8988T (cell line): ENCODE measurements at places on chromosomes 2 and 18.

- no peak for DNase-seq
Observed at GRCh38 chr18:54100920-54101470, 123.5 kb downstream of the MBD2 start.

GRCh38 chr2:184425083-184425482 lies 173.2 kb upstream of the ZNF804A start:
- no peak for DNase-seq

DNA sequence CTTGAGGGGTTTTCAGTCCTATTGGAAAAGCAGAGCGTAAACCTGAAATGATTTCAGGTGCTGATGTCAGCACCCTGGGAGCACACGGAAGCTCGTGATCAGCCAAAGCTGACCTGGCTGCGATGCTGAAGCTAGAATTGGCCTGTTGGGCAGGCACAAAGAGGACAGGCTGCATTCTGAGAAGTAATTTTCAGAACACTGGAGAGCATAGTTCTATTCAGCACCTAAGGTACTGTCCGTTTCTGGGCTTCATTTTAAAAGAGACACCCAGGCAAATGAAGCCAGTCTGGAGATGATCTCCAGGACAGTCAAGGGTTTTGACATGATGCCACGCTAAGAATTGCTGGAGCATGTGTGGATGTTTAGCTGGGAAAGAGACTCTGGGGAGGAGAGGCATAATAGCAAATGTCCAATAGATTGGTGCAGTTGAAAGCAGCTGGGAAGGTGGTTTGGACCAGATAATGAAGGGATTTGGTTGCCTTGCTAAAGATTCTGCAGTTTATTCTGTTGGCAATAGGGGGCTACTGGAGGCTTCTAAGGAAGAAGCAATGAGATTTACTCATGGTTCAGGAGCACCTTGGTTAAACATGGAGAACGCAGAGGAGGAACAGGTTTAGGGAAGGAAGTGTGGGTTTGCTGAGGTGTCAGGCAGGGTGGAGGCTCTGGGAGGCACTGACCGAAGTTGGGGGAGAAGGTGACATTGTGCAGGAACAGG lies 86.6 kb downstream of the ACOXL start:
- no peak for DNase-seq

- DNase-seq, result no peak
Observed at GRCh38 chr2:60028849-60029565, 524.4 kb downstream of the BCL11A start.

DNA sequence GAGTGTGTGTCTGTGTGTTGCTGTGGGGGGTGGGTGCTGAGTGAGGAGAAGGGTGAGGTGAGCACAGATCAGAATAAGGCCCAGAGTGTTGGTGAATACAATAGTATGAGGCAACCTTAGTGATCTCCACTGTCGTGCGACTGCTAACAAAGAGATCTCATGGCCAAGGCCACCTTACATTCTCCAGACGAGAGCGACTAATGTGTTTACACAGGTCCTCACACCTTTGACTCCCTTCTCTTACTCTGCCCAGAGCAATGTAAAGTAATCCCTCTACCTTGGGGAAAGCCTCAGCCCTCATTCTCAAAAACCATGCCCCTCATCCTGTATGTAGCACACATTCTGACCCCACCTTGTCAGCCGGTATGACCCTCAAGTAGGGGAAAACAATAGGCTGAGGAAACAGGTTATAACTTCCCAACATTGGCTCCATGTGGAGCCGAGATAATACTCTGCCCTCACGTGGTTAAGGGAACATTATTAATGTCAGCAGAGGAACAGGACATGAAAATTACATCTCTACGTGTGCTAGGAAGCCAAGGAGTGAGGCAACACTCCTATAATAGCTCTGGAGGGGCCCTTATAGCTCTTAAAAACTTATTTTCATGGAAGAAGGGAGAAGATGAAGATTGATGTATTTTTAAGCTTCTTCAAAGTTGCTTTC lies 323.0 kb upstream of the NT5C1B start:
- DNase-seq, result no peak

GRCh38 chr2:19369341-19369955 lies 11.0 kb upstream of the OSR1 start:
- DNase-seq, result no peak

DNA sequence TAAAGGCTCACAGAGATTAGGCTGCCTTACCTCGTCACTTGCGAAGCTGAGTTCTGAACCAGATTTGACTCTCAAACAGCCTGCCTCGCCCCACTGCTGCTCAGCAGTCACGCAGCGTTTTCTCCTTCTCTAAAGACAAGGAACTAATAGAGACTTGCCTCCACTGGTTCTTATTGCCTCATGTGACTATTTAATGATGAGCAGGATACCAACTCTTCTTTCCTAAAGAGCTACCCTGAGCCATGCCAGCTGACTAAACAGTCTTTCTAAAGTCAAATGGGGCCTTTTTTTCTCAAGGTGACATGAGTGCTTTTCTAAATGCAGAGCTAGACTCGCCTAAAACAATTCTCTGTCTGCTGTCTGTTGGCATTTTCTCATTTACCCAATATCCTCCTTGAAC lies 147.5 kb downstream of the NCKAP5 start:
- no peak for DNase-seq

GRCh38 chr2:118319271-118319684 lies 231.0 kb downstream of the INSIG2 start:
- DNase-seq, result no peak

DNA sequence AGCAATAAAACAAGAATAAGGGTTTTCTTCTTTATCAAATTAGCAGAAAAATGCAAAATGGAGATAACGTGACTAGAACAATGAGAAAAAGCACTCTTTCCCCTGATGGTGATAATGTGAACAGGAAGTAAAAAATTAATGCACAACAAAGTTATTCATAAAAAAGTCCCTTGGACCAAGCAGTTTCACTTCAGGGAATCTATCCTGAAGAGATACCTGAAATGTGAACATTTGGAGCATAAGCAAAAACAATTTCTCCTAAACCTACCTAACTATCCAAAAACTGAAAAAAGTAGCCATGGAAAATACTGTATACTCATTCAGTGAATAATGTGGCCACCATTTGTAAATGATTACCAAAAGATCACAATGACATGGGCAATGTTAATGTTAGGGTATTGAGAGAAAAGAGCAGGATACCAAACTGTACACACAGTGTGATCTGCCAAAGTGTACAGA lies 48.7 kb downstream of the TRIP12 start:
- DNase-seq, result no peak

DNA sequence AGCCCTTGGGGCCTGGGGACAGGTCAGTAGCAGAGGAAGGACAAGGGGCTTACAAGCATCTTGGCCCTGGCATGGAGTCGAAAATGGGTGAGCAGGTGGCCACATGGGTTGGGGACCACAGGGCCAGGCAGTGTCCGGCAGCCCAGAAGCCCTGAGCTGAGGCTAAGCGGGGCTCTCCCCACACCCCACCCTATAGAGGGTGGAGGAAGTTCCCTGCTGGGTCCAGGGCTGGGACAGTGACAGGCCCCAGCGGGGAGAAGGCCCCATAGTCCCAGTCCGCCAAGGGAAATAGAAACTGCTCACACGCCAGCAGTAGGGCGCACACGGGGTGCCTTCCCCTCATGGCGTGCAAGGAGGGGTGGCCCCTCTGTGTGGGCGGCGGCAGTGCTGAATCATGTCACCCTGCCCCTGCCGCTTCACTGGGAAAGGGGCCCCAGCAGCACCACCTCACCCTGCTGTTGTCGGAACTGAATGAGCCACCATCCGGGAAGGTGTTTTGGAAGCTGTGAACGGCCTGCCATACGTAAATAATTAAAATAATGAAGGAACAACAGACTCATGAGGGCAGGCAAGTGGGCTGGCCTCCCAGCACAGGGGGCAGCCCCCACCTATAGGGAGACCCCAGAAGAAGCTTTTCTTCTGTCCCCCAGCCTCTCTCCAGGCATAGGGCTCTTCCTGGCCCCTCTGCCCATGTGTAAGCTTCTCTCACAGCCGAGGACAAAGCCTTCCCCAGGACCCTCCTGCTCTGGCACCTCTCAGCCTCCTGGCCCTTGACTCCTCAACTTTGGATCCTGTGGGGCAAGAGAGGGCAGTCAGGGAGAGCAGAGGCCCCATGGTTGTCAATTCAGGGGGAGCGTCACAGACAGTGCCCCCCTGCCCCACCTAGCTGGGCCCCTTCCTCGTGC lies 12.7 kb upstream of the DUSP2 start:
- DNase-seq, result no peak

DNA sequence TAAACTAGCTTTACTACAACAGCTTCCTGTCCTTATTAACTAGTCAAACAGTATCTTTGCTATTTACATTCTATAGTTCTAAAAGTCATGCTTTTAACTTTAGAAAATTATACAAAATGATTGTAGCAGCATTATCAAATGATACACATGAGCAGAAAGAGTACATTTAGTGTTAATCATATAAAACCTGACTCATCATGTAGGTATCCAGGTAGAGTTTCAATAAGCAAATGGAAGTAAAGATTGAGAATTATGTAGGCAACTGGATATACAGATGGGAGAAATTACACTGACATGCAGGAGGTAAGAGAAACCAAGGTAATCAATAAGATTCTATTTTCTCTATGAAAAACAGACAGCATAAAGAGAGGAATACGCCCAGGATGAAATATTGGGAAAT lies 33.8 kb downstream of the TRIP12 start:
- no peak for DNase-seq

- DNase-seq, result no peak
Observed at GRCh38 chr2:218839430-218839829, 7.8 kb upstream of the PRKAG3 start.

DNA sequence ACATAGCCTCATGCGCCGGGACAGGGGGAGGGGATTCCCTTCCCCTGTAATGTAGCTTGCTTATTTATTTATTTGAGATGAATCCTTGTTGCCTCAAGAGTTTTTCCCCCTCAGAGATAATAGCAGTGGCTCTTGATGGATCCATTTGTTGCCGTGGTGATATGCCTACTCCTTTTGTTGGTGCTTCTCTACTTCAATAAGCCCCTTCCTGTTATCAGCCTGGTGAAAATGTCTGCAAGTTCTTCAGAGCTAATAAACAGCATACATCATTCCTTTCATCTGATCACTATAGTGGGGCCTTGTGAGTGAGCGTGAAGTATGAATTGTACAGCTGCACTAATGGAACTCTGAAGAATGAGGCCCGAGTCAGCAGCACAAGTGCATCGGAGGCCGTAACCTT lies 19.4 kb downstream of the FZD5 start:
- DNase-seq, result no peak

- no peak for DNase-seq
Observed at GRCh38 chr2:201467666-201468065, 16.1 kb downstream of the STRADB start.

- DNase-seq, result no peak
Observed at GRCh38 chr18:23498117-23498516, 5.2 kb upstream of the RMC1 start.

GRCh38 chr18:63149302-63149587 lies 170.3 kb downstream of the BCL2 start:
- DNase-seq, result no peak

- DNase-seq, result no peak
Observed at GRCh38 chr2:174964404-174964803, 40.8 kb downstream of the CHN1 start.

GRCh38 chr18:33828949-33829348 lies 250.9 kb downstream of the ASXL3 start:
- DNase-seq, result no peak

- no peak for DNase-seq
Observed at GRCh38 chr18:12010187-12010802, 29.0 kb downstream of the IMPA2 start.

DNA sequence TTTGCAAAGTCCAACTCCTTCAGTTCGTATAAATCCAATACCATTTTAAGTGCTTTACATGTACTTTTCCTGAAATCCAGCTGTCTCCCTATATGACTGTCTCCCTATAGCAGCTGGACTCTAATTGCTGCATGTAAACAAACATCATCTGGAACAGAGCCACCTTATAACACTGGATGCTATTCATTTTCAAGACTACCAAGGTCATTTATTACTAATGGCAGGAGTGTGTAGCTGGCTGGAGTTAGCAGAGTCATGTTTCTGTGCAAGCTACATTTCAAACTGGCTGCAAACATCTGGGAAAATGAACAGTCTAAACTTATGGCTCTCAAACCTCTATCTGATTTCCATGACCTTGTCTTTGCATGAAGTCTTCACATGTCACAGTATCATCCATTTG lies 575.2 kb downstream of the PIK3C3 start:
- DNase-seq, result no peak

- DNase-seq, result no peak
Observed at GRCh38 chr2:222298311-222299150, at the start of gene PAX3. PAX3 (minus strand) TSS chr2:222298998; CDS start chr2:222298615, 383 bp downstream.

- no peak for DNase-seq
Observed at GRCh38 chr2:191478799-191479679, 198.9 kb upstream of the NABP1 start.

DNA sequence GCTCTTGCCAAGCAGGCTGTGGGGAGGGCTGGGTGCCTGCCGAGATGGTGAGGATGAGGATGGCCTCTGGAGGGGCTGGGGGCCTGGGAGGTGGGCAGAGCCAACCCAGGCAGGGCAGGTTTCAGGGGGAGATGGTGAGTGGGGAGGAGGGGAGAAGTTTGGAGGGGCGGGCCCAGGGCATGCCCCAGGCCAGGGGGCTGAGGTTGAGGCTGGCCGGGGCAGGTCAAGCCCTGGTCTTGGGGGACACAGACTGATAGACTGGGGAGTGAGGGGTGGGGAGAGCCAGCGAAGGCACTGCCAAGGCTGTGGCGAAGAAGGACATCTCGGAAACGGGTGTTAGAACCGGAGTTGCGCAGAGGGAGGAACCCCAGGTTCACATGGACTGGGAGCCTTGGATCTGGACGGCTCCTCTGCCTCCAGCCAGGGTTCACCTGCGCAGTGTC lies 12.6 kb downstream of the CAPN10 start:
- no peak for DNase-seq

- no peak for DNase-seq
Observed at GRCh38 chr18:29056800-29057199, 879.9 kb upstream of the CDH2 start.

- peak; percentile 56 for DNase-seq
Observed at GRCh38 chr2:190996338-190996946, 17.5 kb downstream of the STAT1 start.

DNA sequence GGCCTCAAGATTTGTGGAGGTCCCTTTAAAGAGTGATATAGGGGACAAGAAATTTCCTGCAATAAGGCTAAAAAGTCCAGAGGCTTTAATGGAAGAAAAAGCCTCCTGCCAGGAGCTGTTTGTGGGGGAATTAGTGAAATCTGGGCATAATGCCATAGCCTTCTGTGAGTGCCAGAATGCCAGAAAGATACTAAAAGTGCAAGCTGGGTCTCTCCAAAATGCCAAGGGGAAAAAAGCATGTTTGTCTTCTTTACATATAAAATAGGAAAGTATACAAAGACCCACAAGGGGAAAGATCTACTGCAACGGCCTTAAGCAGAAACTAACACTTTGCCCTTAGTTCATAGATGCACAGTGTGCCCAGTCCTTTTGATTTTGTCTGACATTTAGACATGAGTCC lies 647.7 kb upstream of the ZNF804A start:
- DNase-seq, result no peak

DNA sequence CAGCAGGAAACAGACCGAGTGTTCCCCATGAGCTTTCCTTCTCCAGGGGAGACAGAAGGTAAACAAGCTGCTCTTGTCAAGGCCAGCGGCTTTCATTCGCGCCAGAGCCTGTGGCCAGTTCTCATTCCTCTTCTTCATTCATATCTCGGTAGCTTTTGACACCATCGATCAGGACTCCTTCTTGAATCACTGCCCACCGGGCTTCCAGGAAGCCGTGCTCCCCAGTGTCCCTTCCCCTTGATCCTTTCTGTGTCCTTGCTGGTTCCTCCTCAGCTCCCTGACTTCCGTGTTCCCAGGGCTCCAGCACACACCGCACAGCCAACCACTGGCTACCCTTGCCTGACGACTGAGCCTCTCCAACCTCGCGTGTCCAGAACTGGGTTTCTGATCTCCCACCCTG lies 14.1 kb downstream of the SLC66A3 start:
- DNase-seq, result no peak
